ENCODE measurements at places on chromosomes 6 and 20.

DNA sequence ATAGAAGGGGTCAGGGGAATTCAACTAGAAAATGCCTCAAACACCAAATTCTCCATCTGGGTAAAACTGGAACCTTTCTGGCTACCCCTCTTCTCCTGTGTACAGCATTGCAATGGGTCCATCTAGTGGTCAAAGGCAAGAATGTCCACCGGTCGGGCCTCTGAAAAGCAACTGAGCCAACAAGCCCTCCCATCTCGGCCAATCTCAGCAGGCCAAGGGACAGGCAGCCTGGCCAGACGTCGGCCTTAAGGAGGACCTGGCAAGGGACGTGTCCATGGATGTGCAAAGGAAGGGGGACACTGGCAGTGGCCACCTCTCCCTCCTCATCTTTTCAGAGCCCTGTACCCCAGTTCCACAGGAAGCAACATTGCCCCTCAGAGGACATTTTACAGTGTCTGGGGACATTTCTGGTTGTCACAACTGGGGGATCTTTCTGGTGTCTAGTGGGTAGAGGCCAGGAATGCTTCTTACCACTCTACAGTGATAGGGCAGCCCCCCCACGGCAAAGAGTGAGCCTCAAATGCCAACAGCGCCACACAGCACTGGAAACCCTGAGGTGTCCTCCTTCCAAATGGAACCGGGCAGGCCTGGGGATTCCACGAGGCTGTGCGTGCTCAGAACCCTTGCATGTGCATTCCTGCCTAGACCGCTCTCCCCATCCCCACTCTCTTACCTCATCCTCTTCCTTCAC, 99.8 kb upstream of the FOXA2 start:
- peak; percentile 23 for DNase-seq

GRCh38 chr6:69584536-69584912, 212.3 kb downstream of the LMBRD1 start:
- no peak for DNase-seq

DNA sequence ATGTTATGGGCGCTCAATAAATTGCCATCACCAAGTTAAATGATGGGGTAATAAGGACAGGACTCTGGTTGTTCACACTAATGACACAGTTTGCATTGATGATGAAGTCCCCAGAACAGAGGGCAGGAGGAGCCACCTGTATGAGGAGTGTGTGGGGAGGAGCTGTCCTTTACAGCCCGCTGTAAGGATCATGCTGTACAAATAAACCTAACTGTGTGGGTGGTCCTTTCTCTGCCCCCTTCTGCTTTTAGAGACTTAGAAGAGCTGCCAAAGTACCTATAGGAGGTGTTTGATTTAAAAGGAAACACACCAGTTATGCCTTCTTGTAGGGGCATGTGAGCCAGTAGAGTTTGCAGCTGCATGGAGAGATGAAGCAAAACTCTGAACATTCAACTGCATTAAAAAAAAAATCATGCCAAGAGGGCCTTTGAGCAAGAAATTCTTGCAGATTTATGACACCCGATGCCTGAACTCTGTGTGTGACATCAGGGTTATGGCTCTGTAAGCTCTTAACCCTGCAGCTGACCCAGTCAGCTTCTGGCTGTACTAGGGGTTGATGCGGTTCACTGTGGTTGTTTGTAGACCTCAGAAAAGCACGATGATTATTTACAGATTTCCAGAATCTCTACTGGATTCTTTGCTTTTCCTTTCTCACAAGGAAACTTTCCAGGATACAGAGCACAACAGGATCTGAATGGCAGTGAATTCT, 67.4 kb downstream of the UST start:
- DNase-seq = no peak

- DNase-seq = no peak
Observed at GRCh38 chr20:25586877-25587276, 1.5 kb upstream of the NINL start.

GRCh38 chr20:32142088-32142487, 32.6 kb downstream of the TM9SF4 start:
- DNase-seq = no peak

GRCh38 chr6:30260036-30260504, 46.9 kb upstream of the TRIM26 start:
- no peak for DNase-seq

- DNase-seq = no peak
Observed at GRCh38 chr6:31356216-31356945, 598 bp downstream of the HLA-B start.

DNA sequence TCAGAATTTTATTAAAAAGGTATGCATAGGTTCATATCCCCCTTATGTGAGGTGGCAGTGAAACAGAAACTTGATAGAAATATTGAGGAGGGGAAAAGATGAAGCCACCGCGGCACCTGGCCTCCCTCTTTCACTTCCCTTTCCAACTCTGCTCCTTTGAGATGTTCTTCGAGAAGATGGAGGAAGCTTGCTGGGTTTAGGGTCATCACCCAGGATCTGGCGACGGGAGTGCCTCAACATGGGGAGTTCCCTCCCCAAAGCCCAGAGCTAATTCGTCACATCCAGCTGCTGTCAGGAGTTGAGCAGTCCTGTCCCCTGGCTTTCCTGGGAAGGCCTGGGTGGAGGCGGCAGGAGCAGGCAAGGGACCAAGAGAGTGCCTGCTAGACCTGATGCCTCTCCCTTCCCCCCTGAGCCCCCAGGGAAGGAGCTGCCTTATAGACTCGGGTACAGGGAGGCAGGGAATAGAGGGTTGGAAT, 29.1 kb downstream of the RREB1 start:
- no peak for DNase-seq

GRCh38 chr20:11219192-11219591, 545.4 kb upstream of the JAG1 start:
- no peak for DNase-seq

DNA sequence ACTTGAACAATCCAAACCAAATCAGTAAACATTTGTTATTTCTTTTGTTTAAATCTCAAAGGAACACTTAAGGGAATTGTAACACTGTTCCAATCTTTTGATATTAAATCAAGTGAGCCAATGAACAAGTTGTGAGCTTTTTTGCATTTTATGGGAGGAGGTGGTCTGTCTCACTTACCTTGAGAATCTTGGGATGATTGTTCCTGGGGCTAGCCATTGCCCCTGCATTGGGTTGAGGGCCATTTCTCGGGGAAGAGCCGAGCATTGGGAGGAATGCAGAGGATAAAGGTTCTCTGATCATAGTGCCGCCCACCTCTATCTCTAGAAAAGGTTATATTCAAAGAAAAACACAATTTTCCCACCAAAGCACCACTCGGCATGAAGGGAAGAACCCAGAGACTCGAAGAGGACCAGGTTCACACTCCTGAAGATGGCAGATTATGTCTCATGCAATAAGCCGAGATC, 13.8 kb upstream of the TFB1M start:
- DNase-seq = no peak

DNA sequence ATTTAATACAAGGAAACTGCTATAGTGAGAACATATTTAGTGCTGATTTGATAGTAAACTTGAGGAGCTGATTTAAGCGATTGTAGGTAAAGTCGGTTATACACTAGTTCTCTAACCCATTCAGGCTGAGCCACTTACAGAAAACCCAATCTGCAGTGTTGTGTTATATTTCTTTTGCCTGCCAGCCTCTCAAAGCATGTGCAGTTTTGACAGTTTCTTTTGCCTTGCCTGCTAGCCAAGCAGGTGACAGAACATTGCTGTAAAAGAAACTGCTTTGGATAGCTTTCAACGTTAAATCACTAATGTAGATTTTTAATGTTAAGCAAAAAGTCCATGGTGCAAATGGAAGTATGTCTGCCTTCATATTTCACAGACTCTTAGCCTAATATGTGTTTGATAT, 982.9 kb downstream of the EYS start:
- no peak for DNase-seq

DNA sequence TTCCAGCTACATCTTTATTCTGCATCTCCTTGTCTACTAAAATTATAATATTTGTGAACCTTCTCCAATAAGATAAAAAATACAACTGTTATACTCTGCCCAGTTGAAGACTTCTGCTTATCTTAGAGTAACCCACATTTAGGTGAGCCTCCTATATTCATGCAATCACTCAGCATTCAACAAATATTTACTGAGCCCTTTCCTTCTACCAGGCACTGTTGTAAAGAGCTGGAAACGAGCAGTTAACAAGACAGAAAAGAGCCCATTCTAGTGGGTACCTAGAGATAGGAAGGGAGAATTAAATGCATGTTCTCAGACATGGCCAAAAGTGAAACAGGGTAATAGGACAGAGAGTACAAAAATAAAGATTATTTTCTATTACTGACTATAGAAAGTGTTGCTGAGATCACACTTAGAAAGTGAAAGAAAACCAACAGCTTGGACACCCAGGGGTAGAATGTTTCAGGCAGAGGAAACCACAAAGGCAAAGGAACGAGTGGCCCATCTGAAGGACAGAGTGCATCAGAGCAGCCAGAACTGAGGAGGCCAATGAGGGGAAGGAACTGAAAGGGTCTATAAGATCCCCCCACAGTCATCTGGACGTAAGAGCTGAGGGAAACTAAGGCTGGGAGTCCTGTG, 50.8 kb upstream of the SMLR1 start:
- DNase-seq = no peak

GRCh38 chr20:32547753-32548034, 37.4 kb downstream of the NOL4L start:
- DNase-seq = no peak

GRCh38 chr6:127404594-127405178, 54.5 kb downstream of the KIAA0408 start:
- no peak for DNase-seq

- DNase-seq = no peak
Observed at GRCh38 chr6:29564875-29565274, 5.3 kb upstream of the UBD start.

- peak; percentile 7 for DNase-seq
Observed at GRCh38 chr6:37324131-37325033, 29.4 kb upstream of the RNF8 start.

- DNase-seq = no peak
Observed at GRCh38 chr6:155604991-155605390, 149.4 kb upstream of the NOX3 start.

- DNase-seq = no peak
Observed at GRCh38 chr6:133630651-133631050, 258.3 kb upstream of the TCF21 start.

DNA sequence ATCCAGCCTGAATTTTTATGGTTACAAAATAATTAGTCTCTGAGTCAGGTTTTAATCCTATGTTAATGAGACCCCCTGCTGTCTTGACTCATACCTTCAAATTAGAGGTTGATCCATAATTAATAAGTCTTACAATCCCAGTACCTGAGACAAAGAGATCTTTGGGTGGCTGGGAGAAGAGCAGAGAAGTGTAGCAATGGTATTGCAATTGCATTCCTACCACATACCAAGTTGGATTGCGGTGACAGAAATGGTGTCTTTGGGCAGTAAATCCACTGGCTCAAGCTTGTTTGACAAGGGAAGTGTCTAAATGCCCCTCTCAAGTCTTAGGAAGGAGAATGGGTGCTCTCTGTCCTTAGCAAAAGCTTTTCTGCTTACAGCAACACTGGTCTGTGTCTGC, 150.4 kb downstream of the BTBD3 start:
- no peak for DNase-seq

- DNase-seq = no peak
Observed at GRCh38 chr20:53402233-53403005, 191.2 kb downstream of the ZNF217 start.

- no peak for DNase-seq
Observed at GRCh38 chr6:107458672-107459282, 587 bp downstream of the PDSS2 start.

DNA sequence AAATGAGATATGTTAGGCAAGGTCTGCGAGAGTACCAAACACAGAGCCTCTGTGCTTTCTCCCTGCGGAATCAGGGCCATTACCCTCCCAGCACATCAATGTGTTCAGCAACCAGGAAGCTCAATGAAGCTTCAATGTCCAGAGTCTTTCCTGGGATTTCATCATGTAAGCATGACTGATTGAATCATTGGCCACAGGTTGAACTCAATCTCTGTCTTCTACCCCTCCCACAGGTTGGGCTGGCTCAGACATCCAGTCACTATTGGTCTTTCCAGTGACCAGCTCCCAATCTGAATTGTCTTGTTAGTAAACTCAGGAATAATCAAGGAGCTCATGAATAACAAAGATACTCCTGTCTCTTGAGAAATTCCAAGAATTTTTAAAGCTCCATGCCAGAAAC, 2.7 kb upstream of the DTD1 start:
- DNase-seq = no peak

All from NCI-H446 treated with DMSO at 0.1 percent for 48 hours (cell line).